ENCODE measurements at places on chromosomes 12 and 14.

- no peak for DNase-seq
These were observed 216.8 kb downstream of the MSRB3 start for GRCh38 chr12:65495233-65495632.

DNA sequence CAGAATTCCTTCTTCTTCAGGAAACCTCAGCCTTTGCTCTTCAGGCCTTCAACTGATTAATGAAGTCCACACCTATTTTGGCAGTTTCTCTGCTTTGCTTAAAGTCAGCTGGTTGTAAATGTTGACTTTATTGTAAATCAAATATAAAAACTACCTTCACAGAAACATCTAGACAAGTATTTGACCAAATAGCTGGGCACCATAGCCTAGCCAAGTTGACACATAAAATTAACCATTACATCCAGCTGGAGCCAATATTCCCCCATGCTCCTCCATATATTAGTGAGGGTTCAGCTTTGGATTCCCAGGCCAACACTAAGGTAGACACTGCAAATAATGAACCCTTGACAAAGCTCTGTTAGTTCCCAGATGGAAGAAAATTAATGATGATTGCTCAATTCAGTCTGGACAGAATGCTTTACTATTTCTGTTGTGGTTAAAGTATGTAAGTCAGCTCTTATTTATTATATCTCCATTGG is 125.5 kb downstream of the ZFP36L1 start:
- DNase-seq: no peak

- no peak for DNase-seq
These were observed 136.0 kb downstream of the TSPAN9 start for GRCh38 chr12:3213188-3213587.

DNA sequence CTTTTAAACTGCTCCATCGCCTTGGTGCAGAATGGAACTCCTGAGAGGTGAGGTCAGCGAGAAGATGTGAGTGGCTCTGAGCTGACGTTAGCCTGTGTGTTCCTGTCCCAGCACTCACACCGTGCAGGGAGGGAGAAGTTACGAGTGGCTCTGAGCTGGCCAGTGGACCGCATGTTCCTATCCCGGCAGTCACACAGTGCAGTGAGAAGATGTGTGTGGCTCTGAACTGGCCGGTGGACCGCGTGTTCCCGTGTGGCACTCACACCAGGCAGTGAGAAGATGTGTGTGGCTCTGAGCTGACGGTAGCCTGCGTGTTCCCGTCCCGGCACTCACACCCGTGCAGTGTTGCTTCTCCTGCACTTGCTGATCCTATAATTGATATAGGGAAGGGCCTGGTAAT is 59.9 kb downstream of the VCPKMT start:
- DNase-seq: no peak

DNA sequence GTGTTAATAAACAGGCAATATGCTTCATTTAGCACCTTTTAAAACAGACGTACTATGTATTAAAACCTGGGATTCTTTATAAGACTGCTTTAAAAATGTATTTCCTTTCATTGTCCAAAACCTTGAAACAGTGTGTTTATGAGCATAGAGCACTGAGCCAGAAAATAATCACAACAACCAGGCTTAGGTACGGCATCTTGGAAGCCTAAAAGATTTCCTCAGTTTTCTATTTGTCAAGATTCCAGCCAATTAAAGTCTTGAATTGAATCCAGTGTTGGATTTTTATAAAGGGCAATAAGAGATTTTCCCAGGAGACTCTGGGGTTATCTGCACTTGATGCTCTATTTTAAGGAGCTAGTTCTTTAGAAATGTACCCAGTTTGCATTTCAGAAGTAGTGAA is 80.3 kb downstream of the GRIP1 start:
- no peak for DNase-seq

DNA sequence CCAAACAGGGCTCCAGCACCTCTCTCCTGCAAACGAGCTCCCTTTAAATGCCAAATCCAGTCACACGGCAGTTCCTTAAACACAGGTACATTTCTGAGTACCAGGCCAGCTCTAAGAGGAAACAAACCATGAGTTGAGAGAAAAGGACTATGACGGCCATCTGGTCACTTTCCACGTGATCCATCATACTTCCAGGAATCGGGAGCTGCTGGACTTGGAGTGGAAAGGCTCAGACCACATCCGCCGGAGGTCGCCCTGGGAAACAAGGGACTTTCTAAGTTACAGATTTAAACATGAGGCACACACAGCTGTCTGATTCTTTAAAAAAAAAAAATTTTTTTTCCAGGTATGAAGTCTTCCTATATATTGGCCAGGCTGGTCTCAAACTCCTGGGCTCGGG is 39.2 kb downstream of the ACADS start:
- no peak for DNase-seq

DNA sequence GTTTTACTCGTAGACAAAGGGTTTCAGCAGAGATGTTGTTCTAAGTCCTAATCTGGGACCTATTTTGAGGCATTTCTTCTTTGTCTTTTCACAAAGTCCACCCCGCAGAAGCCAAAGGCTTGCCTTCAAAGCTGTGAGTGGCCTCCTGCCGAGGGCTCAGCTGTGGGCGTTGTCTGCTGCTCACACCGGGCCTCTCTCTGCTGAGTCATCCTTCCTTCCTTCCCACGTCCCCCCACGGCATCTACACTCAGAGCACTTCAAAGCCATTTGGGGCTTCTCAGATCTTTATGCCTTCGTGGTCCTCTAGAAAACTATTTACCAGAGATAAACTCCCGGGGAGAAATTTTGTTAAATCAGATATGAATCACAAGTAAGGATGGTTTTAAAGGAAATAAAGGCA is 115.9 kb upstream of the TMPO start:
- peak; percentile 24 for DNase-seq

- no peak for DNase-seq
These were observed 379.1 kb downstream of the SEC23A start for GRCh38 chr14:38723959-38724358.

DNA sequence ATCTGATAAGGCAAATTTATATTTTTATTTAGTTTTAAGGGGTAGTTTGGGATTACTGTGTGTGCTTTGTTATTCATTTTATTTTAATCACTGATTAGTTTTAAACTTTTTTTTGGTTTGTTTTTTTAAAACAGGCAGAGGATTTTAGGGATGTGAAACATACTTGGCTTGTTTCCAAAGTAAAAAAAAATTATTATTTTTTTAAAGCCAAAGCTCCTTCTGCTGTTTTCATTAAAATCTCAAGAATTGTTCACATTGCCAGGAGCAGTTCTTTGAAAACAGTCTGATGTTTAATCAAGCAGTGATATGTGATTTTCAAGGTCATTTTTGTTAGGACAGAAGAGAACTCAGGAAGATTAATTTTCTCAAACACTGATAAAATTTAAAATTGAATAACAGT is 11.2 kb downstream of the TTC8 start:
- DNase-seq: no peak

- no peak for DNase-seq
These were observed 33.7 kb upstream of the PPP2R5C start for GRCh38 chr14:101727611-101728366.

DNA sequence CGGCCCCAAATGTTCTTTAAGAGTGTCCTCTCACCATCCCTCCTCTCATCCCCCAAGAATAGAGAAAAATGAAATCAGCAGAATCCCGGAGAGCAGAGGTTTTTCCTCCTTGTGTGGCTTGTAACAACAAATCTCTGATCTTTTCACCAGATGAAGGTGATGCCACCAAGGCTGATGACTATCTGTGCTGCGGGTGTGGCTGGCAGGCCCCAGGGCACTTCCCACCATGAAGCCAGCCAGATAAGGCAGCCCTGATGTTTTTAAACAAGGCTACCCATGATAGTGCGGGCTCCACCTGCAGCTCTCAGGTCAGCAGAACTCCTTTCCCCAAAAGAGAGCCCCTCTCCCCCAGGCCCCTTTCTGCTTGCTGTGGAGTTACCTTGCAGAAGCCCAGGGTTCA is 58.0 kb upstream of the PARP11 start:
- DNase-seq: no peak

GRCh38 chr14:22651586-22651985 is 7.4 kb upstream of the OR6J1 start:
- DNase-seq: no peak

- no peak for DNase-seq
These were observed 6.8 kb upstream of the PHC1 start for GRCh38 chr12:8907513-8907912.

DNA sequence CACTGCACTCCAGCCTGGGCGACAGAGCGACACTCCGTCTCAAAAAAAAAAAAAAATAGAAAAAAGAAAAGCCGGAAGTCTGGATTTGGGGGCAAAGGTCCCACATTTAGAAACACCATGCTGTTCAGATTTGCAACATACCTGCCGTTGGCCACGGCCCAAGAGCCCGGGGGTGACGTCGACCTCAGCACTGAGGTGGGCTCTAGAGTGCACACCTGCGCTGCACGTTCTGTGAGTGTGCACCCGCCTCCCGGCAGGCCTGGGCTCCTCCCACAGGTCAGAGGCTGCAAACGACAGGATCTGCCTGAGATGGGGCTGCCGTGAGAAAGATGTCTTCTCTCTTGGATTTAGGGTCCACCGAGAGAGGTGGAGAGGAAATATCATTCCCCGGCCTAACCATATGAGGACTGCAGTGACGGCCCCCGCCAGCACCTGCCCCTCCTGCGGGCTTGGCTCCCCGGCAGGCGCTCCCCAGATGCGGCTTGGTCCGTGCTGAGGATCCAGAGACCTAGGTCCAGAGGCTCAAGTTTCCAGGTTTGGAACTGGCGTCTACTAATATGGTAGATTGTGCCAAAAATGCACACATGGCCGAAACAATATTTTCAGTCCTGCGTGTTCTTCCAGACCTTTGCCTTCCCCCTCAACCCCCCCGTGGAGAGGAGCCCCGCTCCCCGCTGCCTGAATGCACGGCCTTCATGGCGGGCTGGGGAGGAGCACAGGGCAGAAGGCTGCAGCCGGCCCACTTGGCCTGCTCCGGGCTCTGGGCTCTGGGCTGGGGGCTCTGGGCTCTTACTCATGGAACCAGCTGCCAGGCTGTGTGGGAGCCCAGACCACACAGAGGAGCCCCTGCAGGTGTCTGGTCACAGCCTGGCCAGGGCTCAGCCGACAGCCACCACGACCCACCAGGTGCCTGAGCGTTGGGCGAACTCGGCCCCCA is 58.8 kb upstream of the FBRSL1 start:
- no peak for DNase-seq

- DNase-seq: no peak
These were observed 79.6 kb upstream of the IFNG-AS1 start for GRCh38 chr12:67909681-67910080.

- no peak for DNase-seq
These were observed 110.8 kb downstream of the EMP1 start for GRCh38 chr12:13307143-13307816.

Data from activated T-helper 1 cell treated with anti-CD3 and anti-CD28 coated beads, Interleukin-2, amount 50 U/mL, for 16 hours (primary cell).